Lower lobe of right lung (tissue), 2 donors: ENCODE measurements at places on chromosomes 6 and 20.

DNA sequence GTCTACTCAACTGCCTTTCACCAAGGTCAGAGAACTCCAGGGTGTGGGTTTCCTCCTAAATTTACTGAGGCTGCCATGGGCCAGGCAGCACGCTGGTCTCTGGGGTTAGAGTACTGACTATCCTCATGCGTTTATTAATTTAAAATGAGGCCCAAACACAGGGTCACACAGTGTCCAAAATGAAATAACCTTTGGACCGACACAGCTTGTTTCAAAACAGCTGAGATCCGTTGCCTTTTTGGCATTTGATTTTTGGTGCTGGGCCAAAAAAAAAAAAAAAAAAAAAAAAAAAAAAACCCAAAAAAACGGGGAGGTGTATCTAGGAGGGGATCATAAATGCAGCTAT is 14.6 kb upstream of the TOX2 start:
- no peak overlapping the region for H3K27ac ChIP-seq
- no peaks in the 10 kb centered on the region for H3K36me3 ChIP-seq
- H3K27me3 ChIP-seq, result no peaks in the 10 kb centered on the region
- no peak for DNase-seq
- H3K4me1 ChIP-seq, result peaks cover 7% of the 10 kb centered on the region
- no peak overlapping the region for H3K4me3 ChIP-seq

DNA sequence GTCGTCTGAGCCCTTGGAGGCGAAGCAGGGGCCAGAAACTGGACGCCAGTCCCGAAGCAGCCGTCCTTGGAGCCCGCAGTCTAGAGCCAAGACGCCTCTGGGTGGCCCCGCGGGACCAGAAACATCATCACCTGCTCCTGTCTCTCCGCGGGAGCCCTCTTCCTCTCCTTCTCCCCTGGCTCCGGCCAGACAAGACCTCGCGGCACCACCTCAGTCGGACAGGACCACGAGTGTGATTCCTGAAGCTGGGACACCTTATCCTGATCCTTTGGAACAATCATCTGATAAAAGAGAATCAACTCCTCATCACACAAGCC is 416 bp downstream of the RSPH4A start:
- no peaks in the 10 kb centered on the region for H3K36me3 ChIP-seq
- H3K27ac ChIP-seq, result peak overlapping the region; percentile 33
- no peak for DNase-seq
- no peaks in the 10 kb centered on the region for H3K27me3 ChIP-seq

DNA sequence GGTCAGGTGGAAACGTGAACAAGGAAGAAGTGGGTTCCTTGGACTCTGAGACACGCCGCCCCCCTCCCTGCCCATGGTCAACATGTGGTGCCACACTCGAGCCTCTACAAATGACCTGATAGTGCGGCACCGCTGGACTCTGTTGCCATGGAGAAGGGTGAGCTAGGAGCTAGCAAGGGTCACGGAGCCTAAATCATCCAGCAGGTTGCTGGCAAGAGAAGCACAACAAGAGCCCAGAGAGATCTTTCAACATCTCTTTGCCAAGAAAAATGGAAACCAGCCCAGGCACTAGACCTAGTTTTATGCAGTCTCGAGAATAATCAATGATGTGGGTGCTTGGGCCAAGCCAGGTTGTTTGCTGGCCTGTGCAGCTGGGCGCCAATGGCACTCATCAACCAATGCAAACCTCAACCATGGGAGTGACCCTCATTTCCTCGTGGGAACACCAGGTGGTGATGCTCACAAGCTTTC is 69.5 kb downstream of the NOL4L start:
- H3K4me3 ChIP-seq, result no peak overlapping the region
- H3K36me3 ChIP-seq, result no peaks in the 10 kb centered on the region
- H3K4me1 ChIP-seq, result peaks cover 25% of the 10 kb centered on the region
- H3K27ac ChIP-seq, result no peak overlapping the region
- no peaks in the 10 kb centered on the region for H3K27me3 ChIP-seq
- no peak for DNase-seq

DNA sequence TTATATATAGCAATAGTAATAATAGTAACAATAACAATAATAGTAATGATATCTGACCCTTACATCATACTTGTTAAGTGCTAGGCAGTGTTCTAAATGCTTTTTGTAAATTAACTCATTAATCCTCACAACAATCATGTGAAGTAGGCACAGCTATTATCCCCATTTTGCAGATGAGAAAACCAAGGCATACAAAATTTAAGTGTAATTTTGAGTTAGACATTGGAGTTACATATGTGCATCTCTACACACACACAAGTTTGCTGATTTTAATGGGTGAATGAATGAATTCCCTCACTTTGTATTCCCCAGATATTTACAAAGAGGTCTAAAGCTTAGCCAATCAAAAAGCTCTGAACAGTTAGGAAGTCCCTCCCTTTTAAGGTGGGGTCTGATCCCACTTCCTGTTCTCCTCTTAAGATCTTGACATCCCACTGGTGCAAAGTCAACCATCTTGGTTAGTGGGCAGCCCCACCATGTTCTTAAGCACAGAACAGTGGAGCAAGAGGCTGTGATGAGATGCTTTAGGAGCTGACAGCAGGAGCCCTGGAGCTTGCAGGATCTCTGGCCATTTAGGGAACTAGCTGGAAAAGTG is 85.3 kb upstream of the FOXP4 start:
- no peak overlapping the region for H3K27ac ChIP-seq
- DNase-seq, result no peak
- peaks cover 3% of the 10 kb centered on the region for H3K27me3 ChIP-seq
